ENCODE measurements at places on chromosomes 1 and 21. TPM values are rescaled to one million over a fixed set of nuclear protein-coding genes. Genes with fewer than 3 reads are reported as not detected.
A peak's percentile ranks its signal among the peaks of the same experiment; 100 is the strongest.

The FMO5 gene
- total RNA-seq, result 10.4 TPM

The C4BPA gene
- total RNA-seq, result 203 TPM

The PRKAA2 gene
- 6.1 TPM for total RNA-seq

The TBX19 gene
- 2.0 TPM for total RNA-seq

The SPRR2E gene
- not detected for total RNA-seq

The AVPR1B gene
- not detected for total RNA-seq

The PRDM16 gene
- 36.5 TPM for total RNA-seq

The LRRC38 gene
- total RNA-seq, result not detected

The PRMT6 gene
- 13.8 TPM for total RNA-seq

The CFAP57 gene
- total RNA-seq, result 10.4 TPM

The DPT gene
- total RNA-seq, result 7.4 TPM

The F13B gene
- not detected for total RNA-seq

DNA sequence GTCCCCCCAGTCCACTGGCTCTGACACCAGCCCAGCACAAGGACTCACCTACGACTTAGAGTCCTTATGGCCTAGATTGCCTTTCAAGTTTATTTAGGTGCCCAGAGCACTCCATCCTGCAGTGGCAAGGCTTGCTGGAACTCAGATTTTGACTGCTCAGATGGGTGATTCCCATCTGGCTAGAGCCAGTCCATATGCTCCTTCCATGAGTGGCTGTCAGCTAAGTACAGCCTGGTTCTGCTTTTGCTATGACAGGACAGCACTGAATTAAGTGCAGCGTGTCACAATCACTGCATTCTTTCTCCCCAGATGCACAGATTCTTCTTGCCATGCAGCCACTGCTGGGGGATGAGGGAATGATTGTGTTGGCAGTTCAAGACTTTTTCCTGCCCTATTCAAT, 43.8 kb downstream of the GPR52 start:
- H3K27ac ChIP-seq, result no peak overlapping the region
- H3K27me3 ChIP-seq, result no peaks in the 10 kb centered on the region
- H3K4me3 ChIP-seq, result no peak overlapping the region
- no peaks in the 10 kb centered on the region for H3K36me3 ChIP-seq
- H3K4me1 ChIP-seq, result no peaks in the 10 kb centered on the region

DNA sequence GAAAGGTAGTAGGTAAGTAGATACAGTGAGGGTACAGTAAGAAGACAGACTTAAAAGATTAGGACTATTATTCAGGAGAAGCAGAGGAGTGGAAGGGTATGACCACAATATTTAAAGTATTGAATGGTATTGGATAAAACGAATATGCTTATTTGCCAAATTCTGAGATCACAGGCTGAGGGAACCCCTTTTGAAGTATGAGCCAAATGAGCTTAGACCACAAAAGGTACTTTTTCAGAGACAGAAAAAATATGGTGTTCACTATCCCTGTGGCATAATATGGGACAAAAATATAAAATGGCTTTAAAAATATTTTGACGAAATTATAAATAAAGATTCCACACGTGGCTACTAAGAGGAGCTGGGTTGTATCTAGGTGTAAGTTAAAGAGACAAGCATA, 880 bp upstream of the MTF2 start:
- DNase-seq, result no peak
- no peaks in the 10 kb centered on the region for H3K27me3 ChIP-seq
- H3K27ac ChIP-seq, result no peak overlapping the region
- peaks cover 13% of the 10 kb centered on the region for H3K4me1 ChIP-seq
- H3K4me3 ChIP-seq, result no peak overlapping the region

GRCh38 chr21:45615145-45615711, 28.3 kb upstream of the PCBP3 start:
- no peaks in the 10 kb centered on the region for H3K4me1 ChIP-seq
- DNase-seq, result no peak
- H3K4me3 ChIP-seq, result no peak overlapping the region
- peaks cover 6% of the 10 kb centered on the region for H3K27me3 ChIP-seq
- no peak overlapping the region for H3K27ac ChIP-seq

GRCh38 chr1:43569175-43569574, 38.5 kb downstream of the PTPRF start:
- H3K4me1 ChIP-seq, result peaks cover 19% of the 10 kb centered on the region
- DNase-seq, result no peak
- no peaks in the 10 kb centered on the region for H3K36me3 ChIP-seq
- H3K4me3 ChIP-seq, result no peak overlapping the region

- H3K4me3 ChIP-seq, result no peak overlapping the region
- no peaks in the 10 kb centered on the region for H3K4me1 ChIP-seq
- H3K36me3 ChIP-seq, result peaks cover 27% of the 10 kb centered on the region
- H3K27me3 ChIP-seq, result no peaks in the 10 kb centered on the region
- DNase-seq, result no peak
Observed at GRCh38 chr21:32648165-32648564, 36.0 kb upstream of the CFAP298 start.

DNA sequence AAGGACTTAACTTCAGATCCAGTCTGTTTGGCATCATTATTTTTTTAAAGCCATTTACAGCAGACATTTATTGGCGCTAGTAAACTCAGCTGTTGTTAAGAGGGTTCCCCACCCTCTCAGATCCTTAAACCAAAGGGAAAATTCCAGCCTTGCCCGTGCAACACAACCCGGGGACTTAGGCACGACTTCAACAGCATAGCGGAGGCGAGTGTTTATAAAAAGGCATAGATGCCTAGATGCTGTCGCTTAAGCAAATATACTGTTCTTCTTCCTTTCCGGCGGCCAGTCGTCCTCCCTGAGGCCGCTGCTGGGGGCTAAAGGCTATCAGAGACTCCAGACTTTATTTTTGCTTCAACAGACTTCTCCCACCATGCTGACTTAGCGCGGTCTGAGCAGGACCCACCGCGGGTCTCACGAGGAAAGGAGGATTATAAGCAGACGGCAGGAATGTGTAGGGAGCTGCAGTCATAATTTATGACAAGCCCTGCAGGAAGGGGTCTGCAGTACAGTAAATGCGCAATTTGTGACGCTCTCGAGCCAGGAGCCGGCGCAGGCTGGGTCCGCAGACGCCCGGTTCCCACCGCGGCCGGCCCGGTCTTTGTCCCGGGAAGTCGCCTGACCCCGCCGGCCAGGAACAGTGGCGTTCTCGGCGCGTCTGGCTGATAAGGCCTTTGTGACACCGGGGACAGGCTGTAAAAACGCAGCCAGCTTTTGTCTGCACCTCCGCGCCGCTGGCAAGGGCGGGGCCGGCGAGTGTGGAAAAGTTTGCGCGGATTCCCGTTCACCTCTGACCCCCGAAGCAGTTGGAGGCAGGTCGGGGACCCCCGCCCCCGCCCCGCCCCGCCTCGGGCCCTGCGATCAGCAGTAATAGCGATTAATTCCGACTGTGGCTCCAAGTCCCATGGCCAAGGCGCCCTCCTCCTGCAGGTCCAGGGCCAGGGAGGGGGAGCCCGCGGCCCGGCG, 61.2 kb upstream of the ARHGEF16 start:
- peaks cover 56% of the 10 kb centered on the region for H3K27me3 ChIP-seq
- peak; percentile 63 for DNase-seq
- peaks cover 15% of the 10 kb centered on the region for H3K4me1 ChIP-seq

GRCh38 chr1:225950905-225951497, 10.0 kb upstream of the LEFTY2 start:
- no peaks in the 10 kb centered on the region for H3K36me3 ChIP-seq
- H3K27ac ChIP-seq, result no peak overlapping the region
- H3K4me3 ChIP-seq, result no peak overlapping the region
- no peaks in the 10 kb centered on the region for H3K27me3 ChIP-seq

GRCh38 chr1:99634971-99635624, 10.8 kb upstream of the PALMD start:
- H3K4me3 ChIP-seq, result no peak overlapping the region
- H3K27me3 ChIP-seq, result no peaks in the 10 kb centered on the region
- H3K27ac ChIP-seq, result no peak overlapping the region
- H3K36me3 ChIP-seq, result no peaks in the 10 kb centered on the region
- no peaks in the 10 kb centered on the region for H3K4me1 ChIP-seq
- no peak for DNase-seq

GRCh38 chr1:185345913-185346720, 29.1 kb upstream of the IVNS1ABP start:
- no peaks in the 10 kb centered on the region for H3K36me3 ChIP-seq
- H3K27ac ChIP-seq, result no peak overlapping the region
- no peaks in the 10 kb centered on the region for H3K27me3 ChIP-seq
- H3K4me3 ChIP-seq, result no peak overlapping the region
- no peaks in the 10 kb centered on the region for H3K4me1 ChIP-seq
- DNase-seq, result no peak

DNA sequence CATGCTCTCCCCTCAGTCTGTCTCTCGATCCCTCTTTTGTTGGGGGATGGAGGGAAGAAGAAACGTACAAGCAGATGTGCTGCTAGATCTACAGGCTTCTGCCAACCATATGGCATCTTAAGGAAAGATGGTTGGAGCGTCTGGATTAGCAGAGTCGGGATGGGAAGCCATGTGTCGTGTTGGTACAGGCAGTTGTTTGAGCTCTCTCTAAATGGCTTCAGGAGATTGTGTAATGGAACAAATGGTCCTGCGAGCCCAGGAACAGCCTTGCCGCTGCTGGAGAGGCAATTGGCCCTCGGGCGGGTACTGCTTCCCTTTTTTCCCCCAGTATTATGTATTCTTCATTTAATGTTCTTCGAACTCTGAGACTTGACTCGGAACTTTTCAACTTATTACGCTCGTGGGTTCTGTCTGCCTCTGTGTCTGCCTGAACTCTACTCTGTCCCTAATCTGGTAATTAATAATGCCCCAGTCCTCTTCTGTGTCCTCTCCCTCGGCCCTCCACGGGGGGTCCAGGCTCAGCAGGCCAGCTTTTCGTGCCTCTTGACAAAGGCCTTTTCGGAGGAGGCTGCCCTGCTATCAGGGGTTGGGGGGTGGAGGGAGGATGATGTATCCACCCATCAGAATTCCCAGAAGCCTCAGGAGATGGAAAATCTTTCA, 215.3 kb downstream of the SDCCAG8 start:
- H3K27ac ChIP-seq, result no peak overlapping the region
- H3K36me3 ChIP-seq, result peaks cover 12% of the 10 kb centered on the region
- H3K4me1 ChIP-seq, result peaks cover 7% of the 10 kb centered on the region
- no peak overlapping the region for H3K4me3 ChIP-seq
- DNase-seq, result no peak

GRCh38 chr21:43782431-43783097, 6.5 kb upstream of the CSTB start:
- H3K36me3 ChIP-seq, result no peaks in the 10 kb centered on the region
- no peaks in the 10 kb centered on the region for H3K27me3 ChIP-seq
- H3K4me1 ChIP-seq, result peaks cover 6% of the 10 kb centered on the region

GRCh38 chr1:238562341-238562740, 671.6 kb upstream of the ZP4 start:
- no peak overlapping the region for H3K4me3 ChIP-seq
- no peaks in the 10 kb centered on the region for H3K4me1 ChIP-seq
- DNase-seq, result peak; percentile 2
- no peaks in the 10 kb centered on the region for H3K36me3 ChIP-seq
- no peaks in the 10 kb centered on the region for H3K27me3 ChIP-seq

DNA sequence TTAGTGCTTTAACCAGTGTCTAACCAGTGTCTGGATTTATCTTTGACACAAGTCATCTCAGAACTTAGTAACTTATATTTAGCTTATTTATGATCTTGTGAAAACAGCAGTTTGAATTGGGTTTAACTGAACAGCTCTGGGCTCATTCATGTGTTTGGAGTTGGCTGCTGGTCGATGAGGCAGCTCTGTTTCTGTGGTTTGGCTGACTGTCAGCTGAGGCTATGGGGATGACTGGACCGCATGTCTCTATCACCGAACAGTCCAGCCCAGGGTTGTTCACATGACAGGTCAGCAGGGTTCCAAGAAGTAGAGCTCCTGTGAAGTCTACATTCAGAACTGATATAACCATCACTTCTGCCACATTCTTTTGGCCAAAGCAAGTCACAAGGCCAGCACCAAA, 29.1 kb upstream of the C21orf91 start:
- no peak for DNase-seq
- H3K4me1 ChIP-seq, result no peaks in the 10 kb centered on the region
- no peaks in the 10 kb centered on the region for H3K27me3 ChIP-seq
- no peak overlapping the region for H3K4me3 ChIP-seq
- H3K27ac ChIP-seq, result no peak overlapping the region

DNA sequence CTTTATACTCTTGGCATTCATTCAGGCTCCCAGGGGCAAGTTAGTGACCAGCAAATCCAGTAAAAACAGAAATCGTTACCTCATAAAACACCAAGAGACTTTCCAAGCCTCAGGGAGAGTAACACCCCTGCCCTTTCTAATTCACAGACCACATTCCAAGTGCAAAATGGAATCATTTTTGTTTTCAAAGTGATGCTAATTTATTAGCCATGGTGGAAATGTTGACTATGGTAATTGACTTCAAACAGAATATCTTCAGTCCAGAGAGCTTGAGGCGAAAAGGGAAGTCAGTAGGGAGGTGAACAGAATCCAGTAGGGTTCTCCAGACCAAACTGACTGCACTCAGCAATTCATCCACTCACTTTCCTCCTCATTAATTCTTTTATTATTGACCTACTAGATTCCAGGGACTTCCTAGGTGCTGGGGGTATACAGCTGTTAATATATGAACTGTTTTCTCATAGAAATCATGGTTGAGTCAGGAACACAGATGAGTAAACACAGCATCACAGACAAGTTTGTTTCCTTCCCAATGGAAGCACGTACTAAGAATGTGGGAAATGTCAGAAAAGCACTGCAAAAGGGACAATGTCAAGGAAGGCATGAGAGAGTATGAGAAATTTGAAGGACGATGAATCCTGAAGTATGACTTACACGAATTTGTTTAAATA, 388.5 kb upstream of the C1orf87 start:
- no peaks in the 10 kb centered on the region for H3K4me1 ChIP-seq
- H3K4me3 ChIP-seq, result no peak overlapping the region
- DNase-seq, result no peak

- H3K4me1 ChIP-seq, result no peaks in the 10 kb centered on the region
- no peak within 1 kb of the TSS for H3K27ac ChIP-seq
- H3K27me3 ChIP-seq, result no peaks in the 10 kb centered on the region
- DNase-seq, result peak; percentile 55
- no peak within 1 kb of the TSS for H3K4me3 ChIP-seq
- H3K36me3 ChIP-seq, result no peaks in the 10 kb centered on the region
Observed at GRCh38 chr1:67134695-67135094, at the start of gene C1orf141. C1orf141 (minus strand) TSS chr1:67134970; CDS start chr1:67127240, 7,730 bp downstream.

GRCh38 chr1:99456536-99456935, 189.4 kb upstream of the PALMD start:
- no peaks in the 10 kb centered on the region for H3K36me3 ChIP-seq
- H3K27ac ChIP-seq, result no peak overlapping the region
- DNase-seq, result no peak
- H3K4me3 ChIP-seq, result no peak overlapping the region
- H3K27me3 ChIP-seq, result no peaks in the 10 kb centered on the region
- no peaks in the 10 kb centered on the region for H3K4me1 ChIP-seq

All from lung (tissue), 17 donors.